ENCODE measurements at places on chromosomes 1 and 21.
A peak's percentile ranks its signal among the peaks of the same experiment; 100 is the strongest.

DNA sequence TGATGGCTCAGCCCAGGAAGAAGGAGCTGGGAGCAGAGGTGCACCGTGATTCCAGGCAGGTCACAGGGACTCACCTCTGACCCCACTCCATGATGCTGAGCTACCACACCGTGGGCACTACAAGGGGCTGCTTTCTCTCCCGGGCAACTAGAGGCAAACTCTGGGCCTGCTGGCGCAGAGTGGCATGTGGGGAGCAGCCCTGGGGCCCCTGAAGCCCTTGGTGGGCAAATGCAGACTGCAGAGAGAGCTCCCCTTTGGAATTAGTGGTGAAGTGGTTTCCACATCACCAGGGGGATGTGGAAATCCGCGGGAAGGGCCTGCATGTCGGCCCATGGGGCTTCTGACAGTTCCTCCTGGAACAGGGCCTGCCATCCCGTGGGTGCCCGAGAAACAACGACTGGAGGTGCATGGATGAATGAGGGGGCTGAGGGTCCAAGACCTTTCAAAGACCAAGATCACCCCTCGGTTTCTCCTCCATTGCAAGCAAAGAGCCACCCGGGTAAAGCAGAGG, 11.8 kb upstream of the MMEL1 start:
- DNase-seq, result no peak

- DNase-seq, result no peak
These were observed 106.7 kb upstream of the COL6A1 start for GRCh38 chr21:45874716-45875415.

GRCh38 chr1:227299688-227300087, 18.6 kb downstream of the CDC42BPA start:
- DNase-seq, result no peak

DNA sequence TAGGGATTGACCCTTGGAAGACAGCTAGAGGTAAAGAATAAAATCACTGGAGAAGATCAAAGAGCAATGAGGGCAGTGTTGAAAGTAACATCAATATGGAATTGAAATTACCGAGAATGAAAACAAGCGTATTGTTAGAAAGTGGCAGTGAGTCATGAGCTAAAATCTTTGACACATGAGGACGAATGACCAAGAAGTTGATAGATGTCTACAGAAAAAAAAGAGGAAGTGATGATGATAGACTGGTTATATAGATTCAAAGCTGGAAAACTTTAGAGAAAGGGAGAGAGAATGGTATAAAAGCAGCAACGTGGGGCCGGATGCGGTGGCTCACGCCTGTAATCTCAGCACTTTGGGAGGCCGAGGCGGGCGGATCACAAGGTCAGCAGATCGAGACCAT, 12.5 kb upstream of the DNM3 start:
- no peak for DNase-seq

DNA sequence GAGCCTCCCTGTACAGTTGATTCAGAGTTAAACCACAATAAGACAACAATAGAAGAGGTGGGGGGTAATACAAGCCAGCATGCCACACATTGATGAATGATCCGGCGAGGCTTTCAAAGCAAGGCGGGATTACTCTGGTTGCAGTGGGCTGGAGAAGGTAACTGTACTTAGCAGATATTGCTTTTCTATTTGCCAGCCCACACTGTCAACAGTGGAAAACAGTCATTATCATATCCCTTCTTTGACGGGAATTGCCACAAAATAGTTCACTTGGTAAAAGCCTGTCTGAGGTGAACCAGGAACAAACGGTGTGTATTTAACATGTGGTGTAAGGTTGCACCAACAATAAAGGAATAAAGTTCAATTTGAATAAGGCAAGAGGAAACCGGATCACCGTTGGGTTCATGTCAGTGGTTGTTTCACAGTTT, 5.8 kb upstream of the KCNJ15 start:
- DNase-seq, result no peak

GRCh38 chr21:33021150-33021549, 4.6 kb upstream of the OLIG2 start:
- no peak for DNase-seq

- DNase-seq, result no peak
These were observed 33.4 kb upstream of the OSBPL9 start for GRCh38 chr1:51583532-51583931.

DNA sequence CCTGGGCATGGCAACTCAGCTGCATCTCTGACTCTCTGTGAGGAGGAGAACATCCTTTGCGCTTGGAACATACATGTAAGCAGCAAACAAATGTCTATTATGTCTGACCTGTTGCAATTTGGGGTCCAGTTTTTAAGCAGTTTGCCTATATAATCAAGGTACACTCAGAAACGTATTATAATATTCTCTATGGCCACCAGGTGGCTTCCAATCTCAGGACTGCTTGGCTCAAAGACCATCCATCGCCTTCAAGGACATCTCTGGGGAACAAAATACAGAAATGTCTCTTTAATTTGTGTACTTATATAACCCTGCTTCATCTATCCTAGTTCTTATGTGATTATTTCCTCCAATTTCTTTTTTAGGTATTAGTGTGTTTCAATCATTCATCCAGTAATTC, 227.2 kb downstream of the OLFM3 start:
- DNase-seq, result no peak

DNA sequence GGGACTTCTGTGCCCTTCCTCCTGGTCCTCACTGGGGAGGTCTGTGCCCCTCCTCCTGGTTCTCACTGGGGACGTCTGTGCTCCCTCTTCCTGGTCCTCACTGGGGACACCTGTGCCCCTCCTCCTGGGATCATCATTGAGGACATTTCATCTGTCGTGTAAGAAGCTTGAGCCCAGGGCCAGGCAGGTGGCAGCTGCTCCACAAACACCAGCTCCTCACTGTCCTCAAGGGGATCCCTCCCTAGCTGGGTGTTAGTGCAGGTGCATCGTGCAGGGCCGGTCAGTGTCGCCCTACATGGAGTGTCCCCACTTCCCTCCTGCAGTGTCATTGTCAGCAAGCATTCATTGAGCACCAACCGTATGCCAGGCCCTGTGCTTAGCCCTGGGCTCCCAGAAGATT, 312.7 kb downstream of the PTPRU start:
- DNase-seq, result no peak

GRCh38 chr1:34808051-34808810, 15.4 kb downstream of the GJA4 start:
- DNase-seq, result no peak

DNA sequence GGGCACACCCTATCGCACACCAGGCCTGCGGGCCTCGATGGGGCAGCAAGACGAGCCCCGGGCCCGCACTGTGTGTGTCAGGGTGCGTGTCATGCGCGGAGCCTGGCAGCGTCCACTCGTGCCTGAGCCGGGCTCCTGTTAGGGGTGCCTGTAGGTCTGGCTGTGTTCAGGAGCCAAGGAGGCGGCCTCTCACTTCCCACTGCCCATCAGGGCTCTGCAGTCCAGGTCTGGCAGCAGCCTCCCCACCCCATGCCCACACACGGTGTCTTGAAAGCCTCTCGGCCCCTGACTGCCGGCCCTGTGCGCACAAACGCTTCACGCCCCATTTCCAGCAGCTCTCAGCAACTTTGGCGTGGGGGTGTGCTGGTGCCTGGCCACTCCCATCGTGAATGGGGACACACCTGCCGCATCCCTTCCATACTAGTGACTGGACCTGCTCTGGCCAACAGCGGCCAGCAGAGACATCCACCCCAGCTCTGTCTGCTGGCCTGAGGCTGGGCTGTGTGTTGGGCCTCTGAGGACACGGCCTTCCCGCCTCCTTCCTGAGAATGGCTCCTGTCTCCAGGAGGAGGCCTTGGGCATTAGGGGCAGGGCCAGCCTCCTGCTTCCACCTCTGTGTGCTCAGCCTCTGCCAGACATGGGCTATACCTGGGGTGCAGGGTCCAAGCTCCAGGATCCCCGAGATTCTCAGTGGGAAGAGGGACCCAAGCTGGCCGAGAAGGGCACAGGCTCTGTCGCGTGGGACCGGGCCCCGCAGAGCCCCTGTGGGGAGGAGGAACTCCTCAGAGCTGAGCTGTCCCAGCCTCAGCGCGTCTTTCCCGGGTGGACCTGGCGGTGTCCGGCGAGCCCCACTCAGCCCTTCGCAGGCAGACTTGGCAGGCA, 41.8 kb upstream of the ACTRT2 start:
- DNase-seq, result no peak

- DNase-seq, result no peak
These were observed 15.6 kb downstream of the PRKAB2 start for GRCh38 chr1:147156642-147157041.

DNA sequence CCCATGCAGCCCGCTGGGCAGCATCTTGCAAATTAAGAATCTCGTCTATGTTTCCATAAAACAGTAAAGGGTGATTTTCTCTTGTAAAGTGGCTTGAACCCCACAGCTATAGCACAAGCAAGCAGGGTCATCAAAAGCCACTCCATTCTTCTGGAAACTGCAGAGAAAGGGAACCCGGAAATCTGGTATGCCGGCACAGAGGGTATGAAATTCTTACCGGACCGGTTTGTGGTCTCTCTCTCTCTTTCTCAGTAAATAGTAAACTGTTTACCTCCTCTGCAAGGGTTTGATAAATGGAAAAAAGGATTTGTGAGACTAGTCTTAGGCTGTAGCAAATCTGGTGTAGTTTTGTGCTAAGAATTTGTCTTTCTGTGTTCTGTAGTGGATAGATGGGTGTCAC, 2.7 kb upstream of the ADSS2 start:
- no peak for DNase-seq

- DNase-seq, result no peak
These were observed 73.3 kb upstream of the PAXBP1 start for GRCh38 chr21:32844653-32845436.

GRCh38 chr1:53732409-53732808, 6.6 kb downstream of the GLIS1 start:
- no peak for DNase-seq

GRCh38 chr1:8465013-8465412, 147.1 kb downstream of the SLC45A1 start:
- no peak for DNase-seq

- DNase-seq, result no peak
These were observed 29.1 kb downstream of the THRAP3 start for GRCh38 chr1:36253161-36253862.

DNA sequence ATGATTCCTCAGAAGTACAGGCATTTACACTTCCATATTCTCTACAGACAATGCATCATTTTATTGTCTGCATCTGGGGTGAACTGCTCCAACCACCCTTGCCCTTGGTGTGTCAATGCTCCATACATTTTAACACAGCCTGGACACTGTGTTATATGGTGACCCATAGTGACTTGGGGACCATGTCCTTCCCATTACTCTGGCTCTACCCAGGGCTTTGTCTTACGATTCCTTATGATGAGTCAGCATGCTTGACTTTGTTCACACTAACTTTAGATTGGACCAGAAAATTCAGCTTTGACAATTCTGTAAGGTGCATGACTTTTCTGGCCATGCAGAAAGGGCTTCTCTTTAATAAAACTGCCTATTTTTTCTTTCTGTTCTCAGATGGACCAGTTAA, 6.8 kb upstream of the OVAAL start:
- no peak for DNase-seq

GRCh38 chr1:6834366-6834765, 49.1 kb downstream of the CAMTA1 start:
- no peak for DNase-seq

DNA sequence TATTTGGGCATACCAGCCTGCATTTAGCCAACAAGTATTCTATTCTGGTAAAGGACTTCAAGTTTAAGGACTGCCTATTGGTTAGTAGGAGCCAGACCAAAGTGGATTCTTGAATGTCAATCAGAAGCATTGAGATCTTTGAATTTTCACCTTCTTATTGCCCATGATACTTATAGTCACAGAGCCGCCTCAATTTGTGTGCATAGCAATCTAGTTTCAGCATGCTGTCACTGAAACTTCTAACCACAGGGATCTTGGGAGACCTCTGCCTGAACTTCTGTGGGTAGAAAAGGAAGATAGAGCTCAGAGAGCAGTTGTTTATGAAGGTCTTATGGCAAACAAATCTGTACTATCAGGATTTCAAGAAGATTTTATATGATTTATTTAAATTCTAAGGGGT, 501.4 kb upstream of the USP24 start:
- DNase-seq, result no peak

DNA sequence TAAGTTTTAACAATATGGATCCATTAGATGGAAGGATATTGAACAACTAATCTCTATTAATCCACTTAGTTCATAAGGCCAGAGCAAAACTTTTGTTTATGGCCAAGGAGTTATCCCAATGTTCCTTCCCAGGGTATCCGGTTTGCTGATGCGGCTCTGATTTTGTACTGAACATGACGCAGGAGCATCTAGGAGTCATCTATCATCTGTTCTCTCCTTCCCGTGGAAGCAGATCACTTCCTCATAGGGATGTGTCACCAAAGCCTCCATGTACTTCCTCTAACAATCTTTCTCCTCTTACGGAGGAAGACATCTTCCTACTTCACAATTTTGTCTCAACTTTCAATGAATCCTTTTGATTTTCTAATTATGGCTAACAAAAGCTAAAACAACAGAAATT, 206.6 kb downstream of the APP start:
- DNase-seq, result no peak

- no peak for DNase-seq
These were observed 3.9 kb upstream of the DBT start for GRCh38 chr1:100253552-100253951.

- DNase-seq, result peak; percentile 65
These were observed 475.4 kb upstream of the NR5A2 start for GRCh38 chr1:199551967-199552565.

DNA sequence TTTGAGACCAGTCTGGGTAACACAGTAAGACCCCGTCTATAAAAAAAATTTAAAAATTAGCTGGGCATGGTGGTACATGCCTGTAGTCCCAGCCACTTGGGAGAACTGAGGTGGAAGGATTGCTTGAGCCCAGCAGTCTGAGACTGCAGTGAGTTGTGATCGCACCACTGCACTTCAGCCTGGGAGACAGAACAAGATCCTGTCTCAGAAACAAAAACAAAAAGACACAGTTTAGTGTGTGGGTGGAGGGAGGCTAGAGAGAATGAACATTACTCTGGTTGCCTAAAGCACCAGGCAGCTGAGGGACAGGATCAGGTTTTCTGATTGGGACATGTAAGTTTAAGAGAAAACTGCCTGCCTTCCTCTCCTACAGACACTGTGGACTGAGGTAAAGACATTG, 42.3 kb downstream of the VAMP4 start:
- DNase-seq, result no peak

DNA sequence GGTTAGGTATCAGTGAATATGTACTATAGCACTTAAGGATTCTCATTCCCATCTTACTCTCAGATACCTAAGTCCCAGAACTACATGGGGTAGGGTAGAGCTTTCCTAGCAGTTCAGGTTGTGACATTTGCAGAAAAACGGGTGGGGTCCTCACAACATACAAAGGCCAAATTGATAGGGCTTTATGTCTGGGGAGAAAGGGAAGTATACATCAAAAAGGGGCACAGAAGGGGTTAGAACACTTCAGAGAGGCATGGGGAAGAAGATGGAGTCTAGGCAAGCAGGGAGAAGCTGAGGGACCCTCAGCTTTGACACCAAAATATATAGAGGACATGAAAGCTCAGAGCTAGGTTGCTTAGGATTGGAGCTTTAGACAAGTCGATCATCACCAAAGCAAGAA, 3.6 kb downstream of the UROD start:
- DNase-seq, result no peak

Measured in NCI-H2107 (cell line).